ENCODE measurements at places on chromosomes 7 and 10. TPM values are rescaled to one million over a fixed set of nuclear protein-coding genes. Genes with fewer than 3 reads are reported as not detected.

DNA sequence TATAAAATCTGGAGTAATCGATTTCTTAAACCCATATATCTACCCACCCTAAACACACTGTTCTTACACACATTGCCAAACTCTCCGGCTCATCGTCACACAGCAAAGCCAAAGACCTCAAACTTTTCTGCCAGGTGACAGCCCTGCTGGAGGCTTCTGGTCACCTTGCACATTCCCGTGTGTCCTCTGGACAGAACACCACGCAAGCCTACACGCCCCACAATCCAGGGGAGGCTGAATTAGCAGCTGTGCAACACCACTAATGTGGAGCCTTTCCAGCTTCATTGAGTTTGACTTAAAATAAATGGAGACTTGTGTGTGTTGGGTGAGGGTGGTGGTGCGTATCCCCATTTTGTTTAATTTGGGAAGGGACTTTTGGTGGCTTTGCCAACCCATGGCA is 38.4 kb downstream of the KLF6 start:
- no peak for DNase-seq

DNA sequence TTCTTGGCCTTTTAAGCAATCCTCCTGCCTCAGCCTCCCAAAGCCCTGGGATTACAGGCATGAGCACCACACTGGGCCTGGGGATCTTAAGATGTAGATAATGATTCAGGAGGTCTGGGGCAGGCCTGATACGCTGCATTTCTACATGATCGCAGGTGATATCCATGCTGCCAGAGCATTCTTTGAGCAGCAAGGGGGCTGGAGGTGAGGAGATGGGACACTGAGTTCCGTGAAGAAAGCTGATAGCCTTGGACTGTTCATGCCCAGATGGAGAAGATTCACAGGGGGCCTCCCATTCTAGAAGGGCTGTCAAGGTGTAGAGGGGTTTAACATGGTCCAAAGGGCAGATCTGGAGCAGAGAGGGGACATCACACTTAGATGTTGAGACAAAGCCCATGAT is 480.3 kb downstream of the RPS24 start:
- DNase-seq: no peak

GRCh38 chr10:114584419-114584818 is 73.7 kb downstream of the ABLIM1 start:
- DNase-seq: no peak

GRCh38 chr7:69882269-69882668 is 284.0 kb downstream of the AUTS2 start:
- no peak for DNase-seq

GRCh38 chr7:158683541-158683940 is 21.1 kb downstream of the NCAPG2 start:
- DNase-seq: no peak

GRCh38 chr7:101882595-101883564 is 65.5 kb downstream of the CUX1 start:
- DNase-seq: peak; percentile 90

GRCh38 chr10:29535012-29535777 is 99.6 kb downstream of the SVIL start:
- peak; percentile 66 for DNase-seq

GRCh38 chr7:120725376-120726039 is 132.4 kb downstream of the TSPAN12 start:
- DNase-seq: no peak

GRCh38 chr7:148266795-148267194 is 323.8 kb upstream of the C7orf33 start:
- DNase-seq: no peak

DNA sequence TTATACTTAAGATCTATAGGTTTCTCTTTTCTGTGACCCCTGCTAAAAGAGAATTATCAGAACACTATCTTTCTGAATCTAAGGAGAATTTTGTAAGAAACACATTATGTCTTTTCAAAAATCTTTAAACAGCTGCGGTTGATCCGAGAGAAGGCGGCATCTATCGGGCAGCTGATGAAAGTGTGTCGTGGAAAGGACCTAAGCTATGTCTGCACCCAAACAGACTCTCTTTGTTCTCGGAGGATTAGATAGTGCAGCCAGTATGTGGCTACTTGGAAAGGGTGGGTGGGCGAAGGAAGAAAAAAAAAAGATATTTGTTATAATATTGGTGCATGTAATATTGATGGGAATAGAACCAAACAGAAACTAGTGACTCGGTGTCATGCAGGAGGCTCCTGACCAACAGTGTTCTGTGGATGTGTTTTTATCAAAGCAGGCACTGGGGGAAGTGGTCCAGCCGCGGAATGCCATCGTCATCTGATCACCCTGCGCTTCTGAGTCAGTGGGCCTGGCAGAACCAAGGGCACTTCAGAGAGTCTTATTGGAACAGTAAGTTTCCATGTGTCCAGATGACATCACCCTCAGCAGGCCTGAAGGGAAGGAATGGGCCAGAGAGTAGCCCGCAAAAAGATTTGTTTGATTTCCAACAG is 509.7 kb upstream of the AKR1E2 start:
- no peak for DNase-seq

DNA sequence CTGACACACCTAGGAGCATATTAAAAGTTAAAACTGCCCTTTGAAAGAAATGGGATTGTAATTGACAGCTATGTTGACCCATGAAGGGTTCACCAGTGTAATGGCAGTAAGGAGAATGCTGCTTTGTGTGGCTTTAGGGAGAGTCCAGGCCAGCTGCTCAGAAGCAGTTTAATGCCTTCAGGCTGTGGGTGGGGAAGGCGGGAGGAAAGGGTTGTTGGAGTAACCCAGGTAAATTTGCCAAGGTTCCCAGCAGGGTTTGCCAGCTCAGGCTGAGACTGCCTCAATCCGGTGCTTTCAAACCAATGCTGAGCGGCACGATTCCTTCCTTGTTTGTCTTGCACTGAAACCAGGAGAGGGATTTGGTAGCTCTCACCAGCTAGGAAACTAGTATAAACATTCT is 637.2 kb downstream of the INHBA start:
- peak; percentile 75 for DNase-seq

DNA sequence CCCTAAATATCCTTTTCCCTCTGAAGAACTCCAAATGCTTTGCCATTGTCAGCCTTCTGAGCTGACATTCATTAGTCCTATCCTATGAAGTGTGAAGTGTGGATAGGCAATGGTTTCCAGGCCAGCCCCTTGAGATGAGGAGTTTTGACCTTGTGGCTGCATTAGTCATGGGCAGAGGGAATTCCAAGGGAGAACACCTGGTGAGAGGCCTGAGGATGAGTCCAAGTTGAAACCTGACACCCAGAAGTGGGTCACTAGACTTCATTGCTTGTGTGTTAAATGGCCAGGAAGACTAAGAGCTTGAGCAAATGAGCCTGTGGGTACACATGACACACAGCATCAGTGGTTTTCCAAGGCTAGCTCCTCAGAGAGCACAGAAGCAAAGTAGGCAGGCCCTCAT is 260.8 kb downstream of the SKAP2 start:
- DNase-seq: no peak

- DNase-seq: no peak
These were observed 274.4 kb downstream of the IPMK start for GRCh38 chr10:57993302-57993701.

GRCh38 chr7:118974836-118975235 is 750.3 kb downstream of the ANKRD7 start:
- DNase-seq: no peak

- DNase-seq: peak; percentile 59
These were observed 32.2 kb upstream of the COL13A1 start for GRCh38 chr10:69769395-69769992.

GRCh38 chr10:129861776-129862531 is 102.1 kb downstream of the EBF3 start:
- DNase-seq: no peak

GRCh38 chr10:106734220-106734619 is 430.3 kb downstream of the SORCS1 start:
- DNase-seq: no peak

GRCh38 chr7:80678707-80679106 is 40.3 kb downstream of the CD36 start:
- DNase-seq: no peak

- DNase-seq: peak; percentile 69
These were observed 114.7 kb upstream of the FAM171A1 start for GRCh38 chr10:15485684-15486316.

- DNase-seq: no peak
These were observed 62.8 kb downstream of the MTPN start for GRCh38 chr7:135914346-135914745.

GRCh38 chr7:135775230-135775629 is 26.6 kb upstream of the FAM180A start:
- DNase-seq: no peak

The HOXA7 gene
- 6.3 TPM for total RNA-seq

The ASZ1 gene
- not detected for total RNA-seq

The ANKRD1 gene
- 0.62 TPM for total RNA-seq

The GRM3 gene
- total RNA-seq: not detected

The SPAM1 gene
- total RNA-seq: not detected

The MYO1G gene
- 6.0 TPM for total RNA-seq

The ASIC3 gene
- total RNA-seq: 0.34 TPM

The SLC13A4 gene
- total RNA-seq: 0.13 TPM

The GARIN1A gene
- 6.4 TPM for total RNA-seq

Data from ureter (tissue), 1 donor.